ENCODE measurements at places on chromosomes 1 and 21.

GRCh38 chr1:207861442-207862177 is 49.3 kb downstream of the CD34 start:
- DNase-seq: no peak

DNA sequence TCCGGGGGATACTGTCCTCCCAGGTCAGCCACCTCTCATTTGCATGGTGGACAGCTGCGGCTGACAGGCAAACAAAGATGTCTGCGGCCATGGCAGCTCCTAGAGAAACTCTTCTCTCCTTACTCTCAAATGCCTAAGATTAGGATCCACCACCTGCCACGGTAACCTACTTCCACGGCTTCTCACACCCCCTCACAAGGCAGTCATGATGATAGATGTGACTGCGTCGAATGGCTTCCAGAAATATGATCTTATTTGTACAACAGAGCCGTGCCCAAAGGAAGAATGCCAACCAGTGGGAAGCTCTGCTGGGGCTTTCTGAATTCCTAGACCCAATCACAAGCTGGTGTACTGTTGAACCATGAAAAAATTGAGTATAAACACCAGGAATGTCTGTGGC is 73.4 kb downstream of the BACE2 start:
- no peak for DNase-seq

GRCh38 chr1:92679980-92680379 is 104.9 kb downstream of the EVI5 start:
- no peak for DNase-seq

- DNase-seq: no peak
Measured at GRCh38 chr1:51410568-51411460, 80.5 kb upstream of the TTC39A start.

DNA sequence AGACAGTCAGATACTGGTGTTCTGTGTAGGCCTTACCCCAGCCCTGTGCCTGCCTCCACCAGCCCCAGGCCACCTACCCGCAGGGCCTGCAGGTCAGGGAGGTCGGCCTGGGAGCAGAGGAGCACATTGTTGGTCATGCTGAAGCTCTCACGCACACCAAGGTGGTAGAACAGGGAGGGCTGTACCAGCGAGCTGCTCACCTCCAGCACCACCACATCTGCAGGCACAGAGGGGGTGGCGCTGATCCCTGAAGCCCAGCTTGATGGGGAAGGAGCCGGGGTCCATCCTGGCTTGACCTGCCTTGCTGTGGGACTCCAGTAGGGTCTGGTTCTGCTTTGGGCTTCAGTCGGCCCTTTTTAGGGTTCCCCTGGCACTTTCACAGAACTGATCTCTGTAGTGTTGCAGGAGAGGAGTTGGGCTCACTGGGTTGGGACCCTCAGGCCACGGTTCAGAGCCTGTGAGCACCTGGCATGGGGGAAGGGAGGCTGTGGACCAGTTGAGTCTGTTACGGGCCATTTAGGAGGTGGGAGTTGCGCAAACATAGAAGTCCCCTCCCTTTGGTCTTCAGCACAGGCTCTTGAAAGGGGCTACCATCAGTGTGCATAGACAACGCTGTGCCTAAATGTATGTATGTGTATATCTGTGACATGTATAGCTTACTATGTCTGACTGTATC is 1.9 kb downstream of the MAP3K6 start:
- no peak for DNase-seq

DNA sequence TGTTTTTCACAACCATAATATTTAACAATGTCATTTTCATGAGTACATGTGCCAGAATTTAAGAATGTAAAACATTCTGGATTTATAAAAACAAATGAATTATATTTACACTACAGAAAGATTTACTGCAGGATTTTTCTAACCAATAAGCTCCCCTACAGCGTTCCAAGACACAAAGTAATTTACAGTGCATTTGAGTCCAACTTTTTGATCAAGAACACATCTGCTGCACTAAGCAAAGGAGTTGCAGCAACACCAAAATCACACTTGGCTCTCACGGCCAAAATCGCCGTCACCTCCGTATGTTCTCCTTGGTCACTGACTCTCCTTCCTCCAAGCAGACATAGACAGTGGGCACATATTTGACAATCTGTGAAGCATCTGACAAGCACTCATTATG is 7.7 kb downstream of the VPS26C start:
- no peak for DNase-seq

GRCh38 chr1:47617381-47618221 is 179.8 kb downstream of the FOXD2 start:
- DNase-seq: no peak

DNA sequence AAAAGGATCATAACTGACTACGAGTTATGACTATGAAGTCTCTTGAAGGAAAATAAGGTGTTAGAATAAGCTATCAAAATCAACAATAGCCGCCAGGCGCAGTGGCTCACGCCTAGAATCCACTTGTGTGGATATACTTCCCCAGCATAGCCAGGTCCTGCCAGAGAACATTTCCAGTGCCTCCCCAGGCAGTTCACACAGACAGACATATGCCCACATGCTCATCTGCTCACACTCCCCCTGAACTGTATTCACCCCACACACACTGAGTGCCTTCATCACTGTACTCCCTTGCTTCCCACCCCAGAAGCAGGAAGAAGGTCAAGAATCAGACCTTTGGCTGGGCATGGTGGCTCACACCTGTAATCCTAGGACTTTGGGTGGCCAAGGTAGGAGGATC is 6.5 kb downstream of the RERE start:
- DNase-seq: no peak

DNA sequence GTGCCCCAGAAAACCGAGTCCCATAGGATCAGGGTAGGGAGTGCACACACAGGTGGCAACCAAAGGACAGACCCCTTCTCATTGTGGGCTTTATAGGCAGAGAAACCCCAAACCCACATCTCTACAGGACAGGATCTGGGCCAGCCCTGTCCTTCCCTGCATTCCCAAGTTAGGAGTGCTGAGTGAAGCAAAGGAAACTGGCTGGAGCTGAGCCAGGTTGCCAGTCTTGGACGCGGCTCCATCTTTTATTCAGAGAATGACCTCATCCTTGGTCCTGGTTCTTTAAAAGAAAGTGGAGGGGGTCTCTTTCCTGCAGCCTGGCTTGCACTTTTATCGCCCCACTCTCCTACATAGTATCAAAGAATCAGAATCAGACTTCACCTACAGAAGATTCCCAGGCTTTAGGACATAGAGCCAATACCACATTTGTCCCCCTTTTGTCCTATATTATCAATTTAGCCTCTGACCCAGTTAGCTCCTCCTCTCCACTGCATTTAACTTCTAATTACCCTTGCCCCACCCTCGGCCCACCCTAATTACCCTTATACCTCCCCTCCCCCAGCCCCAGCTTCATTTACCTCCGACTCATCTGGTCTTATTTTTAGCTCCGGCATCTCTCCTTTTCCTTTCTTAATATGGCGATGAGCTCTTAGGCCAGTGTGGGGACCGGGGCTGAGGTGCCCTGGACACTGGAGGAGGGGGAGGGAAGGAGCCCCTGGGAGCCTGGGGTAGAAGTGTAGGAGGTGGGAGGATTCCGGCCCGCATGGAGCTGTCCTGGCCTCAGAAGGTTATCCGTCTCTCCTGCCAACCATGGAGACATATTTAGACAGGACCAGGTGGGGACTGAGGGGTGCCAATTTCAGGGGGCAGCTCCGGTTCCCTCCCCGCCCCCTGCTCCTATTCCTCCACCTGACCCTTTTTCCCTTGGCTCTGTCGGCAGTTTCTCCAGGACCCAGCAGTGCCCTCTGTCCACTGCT is at the start of gene CASQ1:
Gene CASQ1, plus strand, starts transcription at position 927 of the 977 bp plus-strand sequence. CDS start 177 bp downstream, outside the sequence.
- DNase-seq: no peak

GRCh38 chr1:214010197-214010573 is 22.4 kb downstream of the PROX1 start:
- no peak for DNase-seq

DNA sequence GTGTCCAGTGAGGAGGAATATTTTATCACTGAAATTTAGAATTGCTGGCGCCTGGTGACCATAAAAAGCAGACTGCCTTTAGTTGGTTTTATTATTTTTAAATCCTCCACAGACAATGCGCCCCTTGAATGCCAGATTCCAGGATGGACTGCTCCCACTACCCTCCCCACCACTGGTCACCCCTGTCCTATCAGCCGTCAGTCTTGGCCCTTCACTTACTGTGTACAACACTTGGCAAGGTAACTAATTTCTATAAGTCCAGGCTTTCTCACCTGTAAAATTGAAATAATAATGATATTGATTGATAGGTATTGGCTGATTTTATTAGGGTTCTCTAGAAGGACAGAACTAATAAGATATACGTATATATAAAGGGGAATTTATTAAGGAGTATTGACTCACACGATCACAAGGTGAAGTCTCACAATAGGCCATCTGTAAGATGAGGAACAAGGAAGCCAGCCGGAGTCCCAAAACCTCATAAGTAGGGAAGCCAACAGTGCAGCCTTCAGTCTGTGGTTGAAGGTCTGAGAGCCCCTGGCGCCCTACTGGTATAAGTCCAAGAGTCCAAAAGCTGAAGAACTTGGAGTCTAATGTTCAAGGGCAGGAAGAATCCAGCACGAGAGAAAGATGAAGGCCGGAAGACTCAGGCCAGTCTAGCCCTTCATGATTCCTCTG is 17.8 kb downstream of the RHEX start:
- no peak for DNase-seq

- no peak for DNase-seq
Measured at GRCh38 chr1:161705537-161705936, 1.5 kb upstream of the FCRLA start.

DNA sequence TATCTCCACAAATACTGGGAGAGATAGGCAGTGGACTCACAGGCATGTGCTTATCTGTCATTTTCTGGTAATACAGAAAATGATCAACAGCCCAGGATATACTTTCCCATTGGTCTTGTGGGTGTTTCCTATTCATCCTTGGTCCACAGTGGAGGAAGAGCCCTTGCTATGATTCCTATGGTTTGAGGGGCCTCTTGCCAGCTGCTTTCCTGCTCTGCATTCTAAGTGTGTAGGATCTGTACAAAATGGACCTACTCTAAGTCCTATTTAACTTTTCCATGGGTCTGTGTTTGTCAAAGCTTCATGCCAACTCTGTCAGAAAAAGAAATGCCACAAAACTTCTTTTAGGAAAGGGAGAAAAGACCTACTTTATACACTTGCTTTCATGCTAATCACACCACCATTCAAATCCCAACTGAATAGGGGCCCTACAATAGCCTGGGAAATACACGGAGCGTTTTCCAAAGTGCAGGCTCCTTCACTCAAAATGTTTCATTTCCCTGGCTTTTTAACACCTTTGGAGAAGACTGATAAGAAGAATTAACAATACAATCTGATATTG is 16.4 kb downstream of the PLPP3 start:
- no peak for DNase-seq

GRCh38 chr1:22709227-22709626 is 1.4 kb upstream of the EPHB2 start:
- no peak for DNase-seq
